ENCODE measurements at places on chromosomes 4 and X. TPM values are rescaled to one million over a fixed set of nuclear protein-coding genes. Genes with fewer than 3 reads are reported as not detected.

DNA sequence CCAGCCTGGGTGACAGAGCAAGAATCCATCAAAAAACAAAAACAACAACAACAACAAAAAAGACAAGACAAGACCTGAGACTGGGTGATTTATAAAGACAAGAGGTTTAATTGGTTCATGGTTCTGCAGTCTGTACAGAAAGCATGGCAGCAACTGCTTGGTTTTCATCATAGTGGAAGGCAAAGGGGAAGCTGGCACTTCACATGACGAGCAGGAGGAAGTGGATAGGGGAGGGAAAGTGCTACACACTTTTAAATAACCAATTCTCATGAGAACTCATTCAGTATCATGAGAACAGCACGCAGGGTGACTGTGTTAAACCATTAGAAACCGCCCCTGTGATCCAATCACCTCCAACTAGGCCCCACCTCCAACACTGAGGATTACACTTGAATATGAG, 28.4 kb upstream of the SLC10A7 start:
- H3K4me1 ChIP-seq, result no peaks in the 10 kb centered on the region
- H3K27ac ChIP-seq, result no peak overlapping the region
- H3K27me3 ChIP-seq, result no peaks in the 10 kb centered on the region
- no peak overlapping the region for H3K4me3 ChIP-seq
- no peaks in the 10 kb centered on the region for H3K36me3 ChIP-seq

Gene CENPE
- 3.4 TPM for total RNA-seq

Gene PLP1
- total RNA-seq, result 7.7 TPM

Gene RPL10
- total RNA-seq, result 2,861 TPM

Gene CT83
- total RNA-seq, result not detected

Gene TBX22
- total RNA-seq, result not detected

GRCh38 chrX:101442085-101442484, 34.1 kb downstream of the HNRNPH2 start:
- H3K27me3 ChIP-seq, result no peaks in the 10 kb centered on the region
- no peak for DNase-seq
- H3K4me1 ChIP-seq, result no peaks in the 10 kb centered on the region
- no peak overlapping the region for H3K27ac ChIP-seq
- H3K36me3 ChIP-seq, result peaks cover 1% of the 10 kb centered on the region

DNA sequence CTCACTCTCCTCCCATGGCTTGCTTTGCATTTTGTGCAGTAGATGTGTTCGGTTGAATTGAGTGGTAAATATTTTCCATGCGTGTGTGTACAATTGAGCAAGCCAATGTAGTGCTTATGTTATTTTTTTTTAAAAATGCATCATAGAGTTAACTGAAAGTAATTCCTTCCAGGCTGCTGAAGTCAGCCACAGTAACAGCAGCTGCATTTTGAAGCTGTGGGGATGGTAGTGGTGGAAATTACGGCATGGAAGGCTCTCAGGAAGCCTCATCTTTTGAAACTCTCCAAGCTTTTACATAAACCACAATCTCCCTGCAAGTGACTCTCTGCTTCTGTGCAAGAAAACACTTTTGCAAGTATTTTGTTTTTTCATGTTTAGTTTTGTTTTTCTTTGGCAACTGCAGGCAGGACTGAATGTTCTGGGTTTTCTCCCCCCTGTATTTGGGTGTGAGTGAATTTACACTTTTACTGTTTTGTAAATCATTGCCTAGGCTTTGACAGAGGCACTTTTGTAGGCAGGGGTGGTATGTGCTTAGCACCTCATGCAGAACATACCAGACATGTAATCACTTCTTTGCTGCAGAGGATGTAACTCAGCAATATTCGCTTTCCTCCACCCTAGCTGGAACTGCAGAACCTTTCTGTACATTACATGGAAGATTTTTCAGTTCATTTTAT, 56.2 kb downstream of the LRRC66 start:
- no peak overlapping the region for H3K4me3 ChIP-seq
- no peak for DNase-seq
- peaks cover 3% of the 10 kb centered on the region for H3K4me1 ChIP-seq
- no peak overlapping the region for H3K27ac ChIP-seq
- no peaks in the 10 kb centered on the region for H3K27me3 ChIP-seq

Gene ENPP6
- 0.19 TPM for total RNA-seq

Gene HTN1
- total RNA-seq, result not detected

Gene BST1
- 13.7 TPM for total RNA-seq

Gene GAGE2A
- total RNA-seq, result not detected

DNA sequence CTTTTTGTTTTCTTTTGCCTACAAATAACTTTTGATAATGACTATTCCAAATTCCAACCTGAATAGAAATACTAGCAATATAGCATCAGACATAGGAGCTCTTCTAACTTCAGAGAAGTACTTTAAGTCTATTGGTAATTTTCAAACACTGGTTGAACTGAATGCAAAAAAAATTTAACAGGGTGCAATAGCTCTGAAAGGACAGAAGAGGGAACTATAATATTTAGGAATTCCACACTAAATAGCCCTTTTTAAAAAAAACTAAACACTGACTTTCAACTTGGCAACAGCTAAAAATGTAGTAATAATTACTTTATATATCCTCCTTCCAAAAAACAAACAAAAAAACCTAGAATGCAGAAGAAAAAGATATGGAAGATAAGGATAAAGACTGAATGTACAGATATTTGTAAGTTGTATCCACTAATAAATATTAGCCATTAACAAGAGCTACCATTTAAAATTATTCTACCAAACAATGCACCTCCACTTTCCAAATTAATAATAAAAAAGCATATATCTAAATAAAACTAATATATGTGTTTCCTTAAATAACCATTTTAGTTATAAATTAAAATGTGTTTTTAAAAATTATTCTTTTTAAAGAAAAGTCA, 81.4 kb downstream of the FBXW7 start:
- no peak overlapping the region for H3K27ac ChIP-seq
- no peaks in the 10 kb centered on the region for H3K27me3 ChIP-seq
- no peak overlapping the region for H3K4me3 ChIP-seq
- no peaks in the 10 kb centered on the region for H3K36me3 ChIP-seq

Gene TEX11
- total RNA-seq, result not detected

DNA sequence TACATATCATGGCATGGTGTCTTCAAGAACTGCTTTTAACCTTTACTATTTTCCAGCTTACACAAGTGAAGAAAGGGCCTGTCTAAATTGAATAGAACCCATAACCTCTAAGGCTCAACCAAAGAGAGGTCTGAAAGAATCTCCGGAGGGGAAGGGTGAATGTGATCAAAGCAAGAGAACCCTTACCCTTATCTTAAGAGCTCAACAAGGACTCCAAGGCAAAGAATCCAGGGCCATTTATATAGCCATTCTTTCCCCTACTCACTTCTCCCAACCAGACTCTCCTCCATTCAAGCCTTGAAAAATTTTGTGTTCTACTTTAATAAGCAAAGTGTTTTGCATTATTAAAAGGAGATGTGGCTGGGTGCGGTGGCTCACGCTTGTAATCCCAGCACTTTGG, 118.7 kb downstream of the SH3RF1 start:
- peaks cover 2% of the 10 kb centered on the region for H3K4me1 ChIP-seq
- DNase-seq, result no peak
- no peaks in the 10 kb centered on the region for H3K36me3 ChIP-seq
- H3K4me3 ChIP-seq, result no peak overlapping the region
- no peaks in the 10 kb centered on the region for H3K27me3 ChIP-seq
- no peak overlapping the region for H3K27ac ChIP-seq

DNA sequence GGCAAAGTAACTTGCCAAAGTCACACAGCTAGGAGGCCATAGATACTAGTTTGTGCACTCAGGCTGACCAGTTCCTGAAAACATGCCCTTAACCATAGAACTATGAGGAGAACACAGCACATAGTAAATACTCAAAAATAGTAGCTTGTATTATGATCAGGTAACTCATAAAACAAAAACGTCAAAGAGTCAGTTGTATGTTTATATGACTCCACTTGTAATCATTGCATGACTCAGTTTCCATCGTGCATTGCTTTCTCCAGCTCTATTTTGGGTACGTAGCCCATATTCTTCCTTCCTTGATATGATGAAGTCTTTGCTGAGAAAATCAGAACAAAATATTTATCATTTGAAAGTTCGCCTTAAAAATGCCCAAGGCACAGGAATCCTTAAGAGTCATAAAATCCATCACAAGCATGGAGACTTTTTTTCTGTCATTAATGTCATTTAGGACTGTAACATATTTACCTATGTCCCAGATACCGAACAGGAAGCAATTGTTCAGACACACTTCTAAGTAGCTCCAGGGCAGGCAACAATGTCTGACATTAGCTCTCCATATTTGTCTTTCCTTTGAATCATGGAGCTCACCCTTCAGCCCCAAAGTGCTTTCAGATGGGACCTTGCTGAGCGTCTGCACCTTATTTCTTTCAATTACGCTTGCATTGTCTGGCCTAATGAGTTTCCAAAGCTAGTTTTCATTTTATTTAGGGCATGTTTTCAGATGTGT, 11.2 kb upstream of the MID1 start:
- no peak overlapping the region for H3K4me3 ChIP-seq
- no peak overlapping the region for H3K27ac ChIP-seq
- no peaks in the 10 kb centered on the region for H3K36me3 ChIP-seq

Gene RCHY1
- 30.0 TPM for total RNA-seq

DNA sequence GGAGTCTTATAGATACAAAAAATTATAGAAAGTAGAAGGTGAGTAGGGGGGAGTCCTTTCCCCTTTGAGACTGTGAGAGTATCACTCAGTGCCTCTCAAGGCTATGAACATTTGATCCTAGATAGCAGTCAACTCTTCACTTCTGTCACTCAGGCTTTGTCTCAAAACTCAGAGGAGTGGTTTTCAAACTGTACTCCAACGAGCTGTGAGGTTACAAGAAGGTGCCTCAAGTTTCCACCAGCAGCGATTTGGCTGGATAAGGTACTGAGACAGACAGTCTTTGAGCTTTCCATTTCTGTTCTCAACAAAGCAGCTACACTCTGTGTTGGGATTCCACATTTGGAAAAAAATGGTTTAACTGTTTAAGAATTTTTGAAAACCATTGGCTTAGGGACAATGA, 48.0 kb upstream of the NDST3 start:
- no peak overlapping the region for H3K27ac ChIP-seq
- H3K4me1 ChIP-seq, result no peaks in the 10 kb centered on the region
- H3K36me3 ChIP-seq, result no peaks in the 10 kb centered on the region
- DNase-seq, result no peak
- H3K4me3 ChIP-seq, result no peak overlapping the region

Gene CLDN2
- total RNA-seq, result not detected

- H3K36me3 ChIP-seq, result no peaks in the 10 kb centered on the region
- H3K27ac ChIP-seq, result no peak overlapping the region
- H3K27me3 ChIP-seq, result no peaks in the 10 kb centered on the region
- no peak overlapping the region for H3K4me3 ChIP-seq
Observed at GRCh38 chrX:37847733-37848197, 394 bp upstream of the DYNLT3 start.

DNA sequence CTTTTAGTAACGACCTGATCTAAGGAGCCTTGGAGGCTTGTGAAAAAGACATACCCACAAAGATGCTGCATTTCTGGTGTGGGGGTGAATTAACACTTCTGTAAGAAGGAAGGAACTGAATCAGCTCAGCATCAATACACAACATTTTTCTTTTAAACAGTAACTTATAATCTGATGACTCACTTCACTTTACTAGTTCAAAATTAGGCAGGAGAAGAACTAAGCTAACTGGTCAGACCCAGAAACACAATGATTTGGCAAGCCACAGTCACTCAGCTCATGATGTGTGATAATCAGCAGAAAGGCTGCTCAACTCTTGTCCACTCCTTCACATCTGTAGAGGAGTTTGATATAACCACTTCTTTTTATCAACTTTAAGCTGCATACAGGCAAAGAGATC, 4.6 kb downstream of the MMAA start:
- no peak for DNase-seq
- H3K4me3 ChIP-seq, result no peak overlapping the region
- no peaks in the 10 kb centered on the region for H3K27me3 ChIP-seq
- peaks cover 3% of the 10 kb centered on the region for H3K4me1 ChIP-seq
- H3K36me3 ChIP-seq, result no peaks in the 10 kb centered on the region

DNA sequence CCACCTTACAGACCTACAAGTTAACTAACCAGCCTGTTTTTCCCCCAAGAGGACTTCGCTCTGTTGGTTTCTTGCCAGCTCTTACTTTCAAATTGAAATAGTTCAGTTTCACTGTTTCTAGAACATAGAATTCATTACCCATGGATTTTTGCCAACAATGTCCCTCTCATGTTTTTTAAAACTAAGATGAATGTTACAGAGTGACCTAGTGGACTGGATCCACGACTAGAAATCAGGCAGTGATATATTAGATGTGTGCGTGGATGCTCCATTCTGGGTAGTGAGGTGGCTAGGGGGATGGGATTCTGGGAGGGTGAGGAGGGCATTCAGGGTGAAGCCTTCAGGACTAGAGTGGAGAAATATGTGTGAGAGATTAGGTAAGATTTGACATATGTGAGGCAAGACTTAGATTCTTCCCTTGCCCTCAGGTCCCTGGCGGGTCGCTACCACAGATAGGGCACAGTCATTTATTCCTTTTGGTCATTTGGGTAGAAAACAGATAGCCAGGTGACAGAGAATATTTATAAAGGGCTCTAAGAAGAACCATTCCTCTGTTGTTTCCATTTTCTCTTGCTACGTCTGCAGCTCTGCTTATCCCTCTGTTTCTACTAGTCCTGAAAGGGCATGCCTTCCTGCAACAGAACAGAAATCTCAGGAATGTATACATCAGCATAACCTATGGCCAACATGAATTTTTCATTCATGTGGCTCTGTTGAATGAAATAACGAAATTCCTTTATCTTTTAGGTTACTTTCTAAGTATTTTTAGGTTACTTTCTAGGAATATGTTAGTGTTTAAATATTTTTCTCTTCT, 15.4 kb upstream of the JADE1 start:
- no peaks in the 10 kb centered on the region for H3K4me1 ChIP-seq
- no peak for DNase-seq
- H3K27ac ChIP-seq, result no peak overlapping the region
- no peaks in the 10 kb centered on the region for H3K36me3 ChIP-seq
- no peaks in the 10 kb centered on the region for H3K27me3 ChIP-seq
- H3K4me3 ChIP-seq, result no peak overlapping the region

- H3K27me3 ChIP-seq, result no peaks in the 10 kb centered on the region
- H3K36me3 ChIP-seq, result no peaks in the 10 kb centered on the region
- DNase-seq, result no peak
- H3K27ac ChIP-seq, result no peak overlapping the region
- H3K4me3 ChIP-seq, result no peak overlapping the region
Observed at GRCh38 chr4:137116144-137116543, 416.1 kb downstream of the PCDH18 start.

Gene CT45A2
- total RNA-seq, result not detected

- peaks cover 1% of the 10 kb centered on the region for H3K4me1 ChIP-seq
- no peak overlapping the region for H3K4me3 ChIP-seq
- H3K27ac ChIP-seq, result no peak overlapping the region
- DNase-seq, result no peak
- H3K27me3 ChIP-seq, result no peaks in the 10 kb centered on the region
Observed at GRCh38 chr4:169207436-169208089, 63.2 kb downstream of the SH3RF1 start.

DNA sequence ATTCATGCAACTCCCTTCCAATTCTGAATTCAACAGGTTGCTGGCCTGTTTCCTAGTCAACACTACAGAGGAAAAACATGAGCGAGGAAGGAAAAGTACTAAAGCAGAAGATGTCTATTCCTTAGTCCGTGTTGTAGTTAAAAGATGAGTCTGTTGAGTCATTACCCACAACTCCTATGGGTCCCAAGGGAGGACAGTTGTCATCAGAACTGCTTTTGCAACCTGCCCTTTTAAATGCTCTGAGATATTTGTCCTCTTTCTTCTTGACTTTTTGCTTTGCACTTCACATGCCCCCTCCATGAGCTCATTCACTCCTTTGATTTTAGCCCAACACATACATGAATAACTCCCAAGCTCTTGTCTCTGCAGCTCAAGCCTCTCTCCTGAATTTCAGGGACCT, 119.2 kb downstream of the CORIN start:
- no peaks in the 10 kb centered on the region for H3K36me3 ChIP-seq
- no peak for DNase-seq
- H3K4me3 ChIP-seq, result no peak overlapping the region
- H3K4me1 ChIP-seq, result no peaks in the 10 kb centered on the region
- no peak overlapping the region for H3K27ac ChIP-seq

Data from aorta (tissue), 5 donors.